SK-N-SH (cell line): ENCODE measurements at places on chromosomes 16 and 17. TPM values are rescaled to one million over a fixed set of nuclear protein-coding genes. Genes with fewer than 3 reads are reported as not detected.

- DNase-seq, result no peak
Measured at GRCh38 chr17:39697961-39698360, 1.9 kb upstream of the ERBB2 start.

DNA sequence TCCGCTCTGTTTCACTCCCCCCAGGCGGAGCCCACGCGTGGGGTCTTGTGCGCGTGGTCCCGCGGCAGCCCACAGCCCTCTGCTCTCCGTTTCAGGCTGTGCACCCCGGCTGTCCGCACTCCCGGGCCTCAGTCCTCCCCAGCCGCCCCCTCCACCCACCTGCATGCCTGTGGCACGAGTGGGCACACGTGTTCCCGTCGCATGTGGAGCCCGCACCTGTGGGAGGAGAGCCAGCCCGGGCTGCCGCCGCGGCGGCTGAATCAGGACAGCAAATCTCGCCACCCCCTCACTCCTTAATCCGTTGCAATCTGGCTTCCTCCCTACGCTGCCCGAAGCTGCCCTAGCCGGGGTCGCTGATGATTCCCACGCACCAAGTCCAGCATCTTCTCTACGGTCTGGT lies 69.9 kb upstream of the GRIN2A start:
- DNase-seq, result no peak

- no peak for DNase-seq
Measured at GRCh38 chr16:24936151-24936550, 79.0 kb downstream of the ARHGAP17 start.

DNA sequence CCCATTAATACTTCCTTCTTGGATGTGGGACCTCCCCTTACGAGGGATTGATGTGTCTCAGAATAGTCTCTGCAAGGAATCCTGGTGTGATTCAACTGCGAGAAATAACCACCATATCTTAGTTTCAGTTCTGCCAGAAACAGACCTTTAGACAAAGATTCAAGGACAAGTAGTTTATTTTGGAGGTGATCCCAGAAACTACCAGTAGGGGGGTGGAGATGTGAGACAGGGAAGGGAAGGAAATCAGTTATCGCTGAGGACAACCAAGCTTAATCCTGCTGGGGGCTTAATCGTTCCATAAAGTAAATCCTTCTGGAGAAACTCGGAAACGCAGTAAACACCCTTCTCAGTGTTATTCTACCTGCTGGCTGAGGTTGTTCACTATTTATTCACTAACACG lies 5.0 kb upstream of the SDR42E1 start:
- peak; percentile 34 for DNase-seq

Gene KRT27
- not detected in 2 replicates for polyA plus RNA-seq
